Occipital lobe (tissue), 3 donors: ENCODE measurements at places on chromosomes 7 and 10.

DNA sequence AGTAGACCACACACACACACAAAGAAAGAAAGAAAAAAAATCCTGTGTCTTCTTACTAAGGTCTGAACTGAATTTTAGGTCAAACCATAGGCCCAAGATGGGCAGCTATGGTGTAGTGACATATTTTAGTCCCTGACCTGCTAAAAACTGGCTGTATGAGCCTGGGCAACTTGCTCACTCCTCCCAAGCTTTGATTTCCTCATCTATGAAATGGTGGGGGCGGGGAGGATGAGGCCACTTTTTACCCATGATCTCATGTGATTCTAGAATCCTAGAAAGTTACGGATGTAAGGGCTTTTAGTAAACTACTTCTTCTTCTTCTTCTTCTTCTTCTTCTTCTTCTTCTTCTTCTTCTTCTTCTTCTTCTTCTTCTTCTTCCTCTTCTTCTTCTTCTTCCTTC lies 6.1 kb upstream of the CCL24 start:
- DNase-seq = no peak

- no peak for DNase-seq
These were observed 97.4 kb downstream of the FGFR2 start for GRCh38 chr10:121500701-121501332.

DNA sequence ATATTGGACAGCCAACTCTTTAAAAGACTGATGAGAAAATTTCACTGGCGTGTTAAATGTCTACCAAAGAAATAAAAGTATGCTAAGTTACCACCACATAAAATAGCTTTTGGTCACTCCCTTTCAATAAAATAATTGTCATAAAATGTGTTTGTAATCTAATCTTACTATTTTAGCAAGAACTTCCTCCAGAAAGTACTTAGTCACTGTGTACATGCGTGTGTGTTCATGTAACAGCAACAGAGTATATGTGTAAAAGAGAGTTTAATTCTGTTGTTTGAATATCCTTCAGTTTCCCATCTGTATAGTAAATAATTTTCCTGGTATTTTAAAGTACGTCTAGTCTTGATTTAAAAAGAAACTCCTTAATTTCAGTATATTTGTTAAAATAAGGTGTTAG lies 35.0 kb upstream of the WASL start:
- no peak for DNase-seq

DNA sequence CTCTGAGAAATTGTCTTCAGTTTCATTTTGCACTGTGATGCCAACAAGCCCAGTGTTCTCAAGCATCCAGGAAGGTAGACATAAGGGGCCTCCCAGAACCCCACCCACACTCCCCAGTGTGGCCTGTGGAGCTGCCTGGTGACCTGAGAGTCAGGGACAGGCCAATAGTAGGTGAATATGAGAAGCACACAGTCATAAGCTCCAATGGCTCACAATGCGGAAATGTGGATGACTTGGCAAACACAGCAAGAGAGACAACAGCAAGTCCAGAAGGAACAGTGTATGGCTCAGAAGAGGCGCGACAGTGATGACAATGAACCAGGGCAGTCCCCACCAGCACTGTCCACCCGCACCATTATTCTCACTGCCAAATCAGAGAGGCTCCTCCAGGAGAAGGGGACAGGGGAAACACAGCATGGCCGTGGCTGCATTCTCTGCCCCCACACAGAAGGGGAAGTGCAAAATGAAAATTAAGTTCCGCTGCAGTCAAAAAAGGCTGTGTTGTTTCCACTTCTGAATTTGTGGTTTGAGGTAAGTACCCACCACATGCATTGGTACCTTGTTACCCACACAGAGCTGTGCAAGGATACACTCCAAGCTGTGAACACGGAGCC lies 419.8 kb downstream of the GRID1 start:
- DNase-seq = no peak

GRCh38 chr7:66952343-66953043 lies 31.5 kb downstream of the TMEM248 start:
- no peak for DNase-seq

GRCh38 chr7:65429642-65430343 lies 56.1 kb downstream of the ZNF92 start:
- DNase-seq = no peak

DNA sequence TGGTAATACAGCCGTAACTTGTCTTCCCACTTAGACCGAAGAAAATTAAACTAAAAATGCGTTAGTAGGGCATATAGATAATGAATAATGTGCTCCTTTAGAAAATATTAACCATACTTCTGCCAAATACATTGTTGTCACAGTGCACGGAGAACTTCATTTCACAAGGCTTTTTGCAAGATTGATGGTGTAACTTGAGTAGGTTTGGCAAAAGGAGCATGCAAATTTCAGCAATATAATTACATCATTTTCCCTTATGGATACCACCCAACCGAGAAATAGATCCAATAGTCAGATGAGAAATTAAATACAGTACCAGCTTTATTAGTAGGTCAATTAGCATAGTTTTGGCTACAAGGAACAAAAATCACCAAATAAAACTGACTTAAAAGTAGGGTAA lies 792.6 kb upstream of the C7orf33 start:
- DNase-seq = no peak

DNA sequence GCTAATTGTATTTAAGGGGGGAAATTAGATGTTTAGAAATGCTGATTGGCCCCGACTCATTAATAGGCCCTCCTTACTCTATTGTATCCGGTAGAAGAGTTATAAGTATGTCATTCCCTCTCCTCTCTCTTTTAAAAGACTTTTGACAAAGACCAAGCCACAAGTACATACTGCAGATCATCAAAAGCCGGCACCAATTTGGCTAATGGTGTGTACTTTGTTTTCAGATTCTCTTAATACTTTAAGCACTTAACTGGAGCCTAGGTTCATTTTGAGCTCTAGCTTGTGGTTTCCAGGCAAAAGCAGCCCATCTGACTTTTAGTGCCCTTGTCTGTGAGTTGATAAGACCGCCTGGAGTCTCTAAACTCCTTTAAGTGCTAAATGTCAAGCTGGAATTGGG lies 210.0 kb upstream of the LYZL1 start:
- DNase-seq = no peak

DNA sequence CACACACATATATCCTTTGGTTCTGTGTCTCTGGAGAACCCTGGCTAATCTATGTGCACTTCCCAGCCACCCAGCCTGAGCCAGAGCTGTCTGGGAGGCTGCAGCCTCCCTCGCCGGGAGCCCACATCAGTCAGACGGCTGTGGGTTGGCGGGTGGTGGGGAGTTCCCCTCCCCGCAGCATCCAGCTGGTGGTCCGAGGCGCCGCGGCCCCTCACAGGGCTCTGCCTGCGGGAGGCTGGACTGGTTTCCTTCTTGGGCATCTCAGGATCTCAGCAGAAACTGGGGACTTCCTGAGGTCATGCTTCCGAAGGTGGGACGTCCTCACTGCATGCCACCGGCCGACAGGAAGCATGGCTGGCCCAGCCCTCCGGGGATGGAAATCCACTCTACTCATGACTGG lies 22.0 kb upstream of the PSMG3 start:
- no peak for DNase-seq

- no peak for DNase-seq
These were observed 74.8 kb downstream of the ZRANB1 start for GRCh38 chr10:125016611-125017202.

DNA sequence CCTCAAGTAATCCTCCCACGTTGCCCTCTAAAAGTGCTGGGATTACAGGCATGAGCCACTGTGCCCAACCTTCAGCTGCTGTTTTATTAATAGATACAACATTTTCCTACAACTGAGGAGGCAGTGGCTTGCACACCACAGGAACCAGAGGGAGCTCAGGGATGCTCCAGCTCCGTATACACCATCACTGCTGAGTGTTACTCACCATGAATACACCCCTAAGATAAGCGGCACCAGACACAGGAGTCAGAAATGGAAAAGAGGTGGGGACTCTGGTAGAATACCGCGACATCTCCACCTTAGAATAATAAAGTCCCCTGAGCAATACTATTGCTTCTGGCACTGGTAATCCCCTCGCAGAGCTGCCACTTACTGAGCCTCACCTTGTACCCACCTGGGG lies 68.7 kb upstream of the PDLIM1 start:
- DNase-seq = no peak

- DNase-seq = no peak
These were observed 990.3 kb upstream of the ZNF722 start for GRCh38 chr7:63008366-63008765.

DNA sequence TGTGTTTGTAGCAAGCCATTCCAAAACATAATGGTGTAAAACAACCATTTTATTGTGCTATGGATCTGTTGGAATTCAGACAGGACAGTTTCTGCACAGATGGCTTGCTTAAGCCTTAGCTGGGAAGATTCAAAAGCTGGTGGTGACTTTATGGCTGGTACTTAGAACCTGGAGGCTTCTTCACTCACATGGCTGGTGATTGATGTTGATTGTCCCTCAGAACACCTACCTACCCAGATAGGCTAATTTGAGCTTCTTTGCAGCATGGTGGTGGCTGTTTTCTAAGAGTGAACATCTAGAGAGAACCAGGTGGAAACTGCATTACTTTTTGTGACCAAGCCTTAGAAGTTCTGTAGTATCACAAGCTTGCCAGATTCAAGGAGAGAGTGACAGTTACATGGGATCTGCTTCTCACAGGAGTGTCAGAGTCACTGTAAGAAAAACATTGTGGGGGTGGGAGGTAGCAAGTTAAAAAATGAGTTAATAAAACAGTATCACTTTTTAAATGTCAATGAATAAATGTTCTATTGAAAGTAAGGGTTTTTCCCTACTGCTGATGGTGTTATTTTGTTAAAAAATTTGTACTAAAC lies 7.1 kb downstream of the R3HCC1L start:
- DNase-seq = no peak

- DNase-seq = no peak
These were observed 90.8 kb downstream of the ZFAND4 start for GRCh38 chr10:45581582-45582385.

- DNase-seq = no peak
These were observed 1.1 kb upstream of the TNKS2 start for GRCh38 chr10:91797048-91797690.

GRCh38 chr7:77685233-77685632 lies 11.0 kb upstream of the RSBN1L start:
- DNase-seq = no peak

DNA sequence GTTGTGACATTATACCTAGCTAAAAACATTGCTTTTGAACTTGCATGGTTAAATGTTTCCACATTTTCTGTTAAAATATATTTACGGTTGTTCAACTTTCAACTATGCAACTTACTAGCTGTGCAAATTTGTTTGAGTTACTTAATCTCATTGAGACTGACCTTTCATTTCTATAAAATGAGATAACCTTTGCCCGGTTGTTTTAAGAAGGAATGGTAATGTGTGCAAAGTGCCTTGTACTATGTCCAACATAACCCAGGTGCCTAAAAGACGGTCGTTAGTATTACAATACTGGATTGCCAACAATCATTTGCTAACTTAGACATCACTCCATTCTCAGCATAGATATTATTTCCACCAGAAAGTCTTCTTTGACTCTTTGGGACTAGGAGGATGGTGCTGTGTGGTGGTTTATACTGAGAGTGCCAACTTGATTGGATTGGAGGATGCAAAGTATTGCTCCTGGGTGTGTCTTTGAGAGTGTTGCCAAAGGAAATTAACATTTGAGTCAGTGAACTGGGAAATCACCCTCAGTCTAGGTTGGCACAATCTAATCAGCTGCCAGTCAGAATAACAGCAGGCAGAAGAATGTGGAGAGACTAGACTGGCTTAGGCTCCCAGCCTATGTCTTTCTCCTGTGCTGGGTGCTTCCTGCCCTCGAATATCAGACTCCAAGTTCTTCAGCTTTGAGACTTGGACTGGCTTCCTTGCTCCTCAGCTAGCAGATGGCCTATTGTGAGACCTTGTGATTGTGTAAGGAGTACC lies 85.2 kb upstream of the PDSS1 start:
- no peak for DNase-seq

DNA sequence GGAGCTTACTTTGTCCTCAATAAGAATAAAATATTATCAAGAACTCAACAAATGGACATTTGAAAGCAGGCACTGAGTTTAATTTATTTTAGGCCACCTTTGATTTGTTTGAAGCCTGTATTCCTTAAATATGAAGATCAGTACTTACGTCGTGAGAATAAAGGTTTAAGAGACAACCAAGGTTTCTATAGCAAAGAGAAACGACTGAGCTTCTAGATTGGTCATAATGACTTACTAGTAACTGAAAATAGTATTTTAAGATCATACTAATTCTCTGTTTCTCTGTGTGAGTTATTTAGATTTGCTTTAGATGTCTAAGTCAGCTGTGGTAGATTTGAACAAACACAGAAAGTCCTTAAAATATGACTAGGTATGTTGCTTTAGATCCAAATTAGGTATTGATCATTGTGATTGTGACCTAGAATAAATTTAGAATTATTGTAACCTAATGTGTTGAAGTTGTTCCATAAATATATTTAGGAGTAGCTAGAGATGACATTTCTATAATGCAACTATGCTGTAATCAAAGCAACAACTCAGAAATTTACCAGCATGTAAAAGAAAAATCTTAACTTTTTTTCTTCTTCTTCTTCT lies 2.4 kb upstream of the GLCCI1 start:
- DNase-seq = no peak

DNA sequence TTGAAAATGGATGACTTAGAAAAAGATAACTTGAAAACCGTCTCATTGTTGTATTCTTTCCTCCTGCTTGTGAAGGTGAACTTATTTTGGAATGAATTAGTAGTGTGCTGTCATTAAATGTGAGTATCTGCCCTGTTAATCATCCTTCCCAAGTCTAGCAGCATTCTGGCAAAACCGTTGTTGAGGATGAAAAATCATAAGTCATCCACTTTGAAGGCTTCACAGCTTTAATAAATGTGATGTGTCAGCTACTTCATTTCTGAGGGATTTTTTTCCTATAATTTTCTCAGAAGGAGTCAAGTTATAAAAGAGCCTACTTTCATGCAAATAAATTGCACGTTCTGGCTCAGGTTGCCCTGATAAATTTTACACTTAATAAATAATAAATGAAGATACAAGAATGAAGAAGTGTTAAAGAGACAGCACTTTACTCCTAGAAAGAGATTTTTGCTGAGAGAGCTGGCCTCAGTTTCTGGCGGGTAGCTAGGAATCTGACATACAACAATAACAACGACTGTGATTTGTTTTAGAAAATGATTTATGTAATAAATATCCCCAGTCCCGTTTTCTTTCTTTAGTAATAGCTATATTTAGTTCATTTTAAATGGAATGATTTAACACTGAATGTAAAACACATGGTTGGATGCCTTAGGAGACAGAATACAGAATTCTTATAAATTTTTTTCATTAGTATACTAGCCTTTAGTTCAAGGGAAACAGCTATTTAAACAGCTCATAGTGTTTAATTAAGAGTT lies 516.5 kb upstream of the KLF6 start:
- DNase-seq = no peak

DNA sequence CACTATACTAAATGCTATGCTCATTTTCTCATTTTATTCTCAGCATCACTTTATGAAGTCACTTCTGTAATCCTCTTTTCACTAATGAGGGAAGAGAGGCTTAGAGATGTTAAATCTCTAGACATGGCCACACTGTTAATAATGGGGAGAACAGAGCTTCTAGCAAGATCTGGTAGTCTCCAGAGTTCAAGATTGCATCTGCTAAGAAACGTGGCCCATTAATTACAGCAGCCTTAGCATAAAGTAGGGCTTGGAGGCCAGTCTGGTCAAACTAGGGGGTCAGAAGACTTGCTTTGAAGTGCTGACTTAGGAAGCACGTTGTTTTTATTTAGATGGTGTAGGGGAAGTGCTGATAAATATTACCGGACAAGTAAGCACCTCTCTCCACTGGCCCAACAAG lies 29.3 kb downstream of the ARL4A start:
- no peak for DNase-seq
